ENCODE measurements at places on chromosomes 1 and 21. TPM values are rescaled to one million over a fixed set of nuclear protein-coding genes. Genes with fewer than 3 reads are reported as not detected.

Gene SLAMF1
- total RNA-seq, result not detected

Gene RXFP4
- total RNA-seq, result not detected

Gene TIE1
- 1.5 TPM for total RNA-seq

Gene HSPG2
- total RNA-seq, result 311 TPM

All from pericardium fibroblast (primary cell).